EH (cell line): ENCODE measurements at places on chromosomes 7 and 10.
A peak's percentile ranks its signal among the peaks of the same experiment; 100 is the strongest.

GRCh38 chr10:83927166-83927565 is 212.1 kb upstream of the GHITM start:
- DNase-seq, result no peak

- no peak for DNase-seq
Measured at GRCh38 chr10:98423691-98424120, 8.7 kb upstream of the PYROXD2 start.

DNA sequence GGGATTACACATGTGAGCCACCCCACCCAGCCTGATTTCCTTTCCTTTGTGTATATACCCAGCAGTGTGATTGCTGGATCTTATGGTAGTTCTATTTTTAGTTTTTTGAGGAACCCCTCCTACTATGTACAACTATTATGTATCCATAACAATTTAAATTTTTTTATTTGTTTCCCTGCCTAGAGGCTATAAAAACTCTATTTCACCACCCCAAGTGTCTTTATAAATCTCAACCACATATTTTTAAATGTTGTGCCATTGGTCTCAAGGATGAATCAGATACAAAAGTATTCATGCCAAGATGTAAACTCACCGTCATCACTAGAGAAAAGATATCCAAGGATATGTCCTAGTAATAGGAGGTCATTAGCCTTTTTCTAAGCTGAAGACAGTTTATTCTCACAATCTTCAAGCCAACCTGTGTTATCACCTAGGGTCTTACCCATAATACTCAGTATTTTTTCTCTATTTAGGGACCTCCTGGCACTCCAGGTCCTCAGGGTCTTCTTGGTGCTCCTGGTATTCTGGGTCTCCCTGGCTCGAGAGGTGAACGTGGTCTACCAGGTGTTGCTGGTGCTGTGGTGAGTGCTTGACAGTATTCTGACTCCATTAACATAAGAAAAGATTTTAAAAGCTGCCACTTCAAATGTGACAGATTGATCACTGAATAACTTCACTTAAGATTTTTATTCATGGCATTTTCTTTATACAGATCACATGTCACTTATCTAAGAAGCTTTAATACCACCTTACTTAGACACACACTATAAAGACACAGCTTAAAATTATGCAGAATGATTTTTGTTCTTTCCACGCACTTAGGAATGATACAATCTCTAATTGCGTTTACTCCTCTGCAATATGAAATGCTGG is 29.4 kb downstream of the COL1A2 start:
- peak; percentile 94 for DNase-seq

DNA sequence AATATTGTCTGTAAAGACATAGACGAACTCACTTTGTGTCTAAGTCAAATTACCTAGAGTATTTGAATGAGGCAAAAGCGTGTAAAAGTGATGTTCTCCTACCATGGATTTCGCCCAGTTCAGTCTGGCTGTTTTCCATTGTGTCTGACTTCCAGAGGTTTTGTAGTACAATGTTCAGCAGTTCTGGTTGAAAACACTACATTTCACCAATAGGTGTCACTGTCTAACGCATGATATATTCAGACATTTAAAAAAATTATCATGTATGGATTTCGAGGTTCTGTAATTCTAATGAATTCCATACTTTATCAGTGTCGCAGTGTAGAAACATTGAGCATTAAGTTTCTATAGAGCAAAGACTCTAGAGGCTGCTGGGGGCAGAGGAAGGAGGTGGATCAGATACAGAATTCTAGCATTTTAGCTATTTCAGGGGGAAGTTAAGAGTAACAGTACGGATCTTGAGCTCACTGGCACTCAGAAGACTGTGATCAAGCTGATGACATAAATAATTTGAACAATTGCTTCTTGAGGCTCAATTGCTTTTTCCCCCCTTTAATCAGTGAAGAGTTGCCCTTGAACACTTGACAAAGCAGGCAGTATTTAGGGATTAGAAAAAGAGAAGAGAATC is 196.9 kb upstream of the RHOBTB1 start:
- DNase-seq, result peak; percentile 71

DNA sequence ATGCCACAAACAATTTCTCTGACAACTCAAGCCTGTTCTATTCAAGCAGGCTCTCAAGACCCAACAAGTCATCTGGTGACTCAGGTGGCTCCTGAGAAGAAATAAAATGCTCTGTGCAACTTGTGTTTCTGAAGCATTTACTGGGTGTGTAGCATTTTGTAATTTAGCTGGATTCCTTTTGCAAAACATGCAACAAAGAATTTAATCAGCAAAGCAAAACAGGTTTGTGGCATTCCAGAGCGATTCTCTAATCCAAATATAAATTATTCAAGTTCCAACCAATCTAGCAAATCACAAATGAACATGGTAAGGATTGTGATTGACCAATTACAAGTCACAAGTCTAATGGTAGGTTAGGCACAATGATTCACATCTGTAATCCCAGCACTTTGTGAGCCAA is 39.8 kb upstream of the C10orf67 start:
- peak; percentile 52 for DNase-seq

GRCh38 chr10:63765126-63765525 is 243.9 kb downstream of the REEP3 start:
- peak; percentile 41 for DNase-seq

GRCh38 chr7:140426130-140426529 is 22.3 kb downstream of the RAB19 start:
- DNase-seq, result no peak

DNA sequence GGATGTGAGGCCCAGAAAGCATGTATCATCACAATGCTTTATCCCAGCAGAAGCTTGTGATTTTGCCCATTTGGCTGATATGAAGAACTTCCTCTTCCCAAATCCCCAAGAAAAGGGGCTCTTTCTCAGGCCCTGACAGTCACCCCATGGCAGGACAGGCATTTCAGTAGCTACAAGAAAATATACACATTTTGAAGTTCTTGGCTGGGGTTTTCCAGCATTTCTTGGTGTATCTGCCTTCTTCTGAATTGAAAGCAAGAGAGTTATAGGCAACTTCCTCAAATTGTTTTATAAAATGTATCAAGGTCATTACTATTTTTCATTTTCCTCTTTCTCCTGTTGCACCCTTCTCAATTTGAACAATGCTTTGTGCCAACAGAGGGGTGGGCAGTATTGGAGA is 63.3 kb upstream of the PDLIM1 start:
- DNase-seq, result no peak

- no peak for DNase-seq
Measured at GRCh38 chr7:99898836-99899235, 20.5 kb downstream of the TRIM4 start.

DNA sequence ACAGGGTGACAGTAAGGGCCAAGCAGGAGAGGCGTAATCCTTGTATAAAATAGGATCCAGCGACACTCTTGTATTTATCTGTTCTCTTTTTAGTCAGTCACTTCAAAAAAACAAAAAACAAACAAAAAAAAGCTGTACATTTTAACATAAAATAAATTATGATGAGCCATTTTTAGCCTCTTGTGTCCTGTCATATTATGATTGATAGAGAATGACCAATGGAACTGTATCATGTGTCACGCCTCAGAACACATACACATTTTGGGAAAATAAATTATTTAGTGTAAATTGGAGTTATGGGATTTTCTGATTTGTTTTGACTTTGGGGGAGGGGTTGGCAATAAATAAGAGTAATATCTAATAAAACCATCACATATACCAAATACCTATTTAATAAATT is 79.3 kb upstream of the SAMD8 start:
- DNase-seq, result no peak

DNA sequence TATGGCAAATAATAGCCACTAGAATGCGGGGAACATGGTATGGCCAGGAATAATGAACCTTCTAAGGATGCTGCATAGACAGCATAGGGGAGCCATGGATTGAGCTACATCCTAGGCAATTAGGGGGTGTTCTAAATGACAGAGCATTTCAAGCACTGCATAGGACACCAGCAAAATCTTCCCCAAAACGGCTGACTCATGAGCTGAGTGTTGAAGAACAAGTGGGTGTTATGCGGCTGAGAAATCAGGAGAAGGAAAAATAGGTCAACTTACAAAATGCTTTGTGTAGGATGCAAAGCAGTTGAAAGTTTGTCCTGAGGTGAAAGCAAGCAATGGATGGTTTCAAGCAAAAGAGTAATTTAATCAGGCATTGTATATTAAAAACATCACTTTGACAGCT is 1023.5 kb upstream of the C7orf33 start:
- DNase-seq, result no peak

DNA sequence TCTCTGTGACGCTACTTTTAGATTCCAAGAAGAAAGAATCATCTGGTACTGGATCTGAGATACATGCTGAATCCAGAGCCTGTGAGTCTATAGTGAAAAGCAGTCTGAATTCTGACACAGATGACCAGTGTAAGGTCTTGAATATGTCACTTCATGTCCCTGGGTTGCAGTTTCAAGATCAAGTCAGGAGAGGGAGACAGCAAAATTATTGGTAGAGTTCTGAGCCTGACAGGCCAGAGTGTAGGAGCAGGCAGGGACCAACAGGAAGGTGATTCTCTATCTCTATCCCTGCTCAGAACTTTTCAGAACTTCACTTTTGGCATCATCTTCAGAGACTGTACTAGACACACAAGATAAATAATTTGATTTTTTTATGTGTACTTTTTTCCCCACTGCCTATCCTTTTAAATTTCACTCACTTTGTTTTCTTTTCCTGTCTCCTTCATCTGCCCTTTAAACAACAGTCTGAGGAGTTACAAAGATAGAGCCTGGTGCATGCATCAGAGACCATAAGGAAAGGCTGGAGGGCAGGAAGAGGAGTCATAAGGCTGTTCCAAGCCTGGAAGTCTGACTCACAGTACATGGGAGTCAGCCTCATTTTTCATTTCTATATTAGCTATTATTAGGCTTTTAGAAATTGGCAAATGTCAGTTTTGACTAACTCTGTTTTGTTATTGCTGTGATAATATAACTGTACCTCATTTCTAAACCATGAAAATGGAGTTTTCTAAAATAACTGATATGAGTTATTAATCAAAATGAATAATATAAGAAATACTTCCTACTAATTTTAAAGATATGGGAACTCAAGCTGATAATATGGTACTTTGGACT is 120.2 kb upstream of the TMEM229A start:
- peak; percentile 48 for DNase-seq

GRCh38 chr7:38775506-38776175 is 133.3 kb downstream of the VPS41 start:
- no peak for DNase-seq

DNA sequence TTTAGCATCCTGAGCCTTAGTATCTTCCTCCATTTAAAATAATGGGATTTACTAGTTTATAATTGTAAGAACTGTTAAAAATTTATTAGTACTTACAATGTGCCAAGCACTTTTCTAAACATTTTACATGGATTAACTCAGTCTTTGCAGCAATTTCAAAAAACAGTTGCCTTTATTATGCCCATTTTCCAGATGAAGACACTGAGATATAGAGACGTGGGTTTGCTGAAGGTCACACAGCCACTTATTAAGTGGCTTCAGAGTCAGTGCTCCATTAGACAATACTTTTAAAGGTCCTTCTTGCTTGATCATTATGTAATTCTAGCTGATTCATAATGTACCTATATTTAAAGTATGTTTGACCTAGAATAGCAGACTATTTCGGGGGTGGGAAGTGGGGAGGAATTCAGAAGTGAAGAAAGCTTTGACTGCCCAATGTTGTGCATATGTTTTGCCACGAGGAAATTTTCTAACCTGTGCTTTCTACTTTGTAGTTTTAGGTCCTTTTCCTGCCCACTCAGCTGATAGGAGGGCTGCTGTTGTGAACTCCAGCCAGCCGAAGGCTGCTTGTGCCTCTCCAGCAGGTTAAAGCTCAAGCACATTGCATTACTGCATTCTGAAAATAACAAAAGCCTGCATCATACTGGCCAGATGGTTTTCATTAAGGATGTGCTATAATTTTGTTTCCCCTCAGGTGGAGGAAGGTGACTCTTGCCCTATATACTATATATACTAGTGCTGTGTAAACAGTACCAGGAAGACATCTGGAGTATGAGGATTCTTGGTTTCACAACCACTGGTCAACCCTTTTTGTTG is 4.3 kb downstream of the PLEKHA8 start:
- peak; percentile 75 for DNase-seq

DNA sequence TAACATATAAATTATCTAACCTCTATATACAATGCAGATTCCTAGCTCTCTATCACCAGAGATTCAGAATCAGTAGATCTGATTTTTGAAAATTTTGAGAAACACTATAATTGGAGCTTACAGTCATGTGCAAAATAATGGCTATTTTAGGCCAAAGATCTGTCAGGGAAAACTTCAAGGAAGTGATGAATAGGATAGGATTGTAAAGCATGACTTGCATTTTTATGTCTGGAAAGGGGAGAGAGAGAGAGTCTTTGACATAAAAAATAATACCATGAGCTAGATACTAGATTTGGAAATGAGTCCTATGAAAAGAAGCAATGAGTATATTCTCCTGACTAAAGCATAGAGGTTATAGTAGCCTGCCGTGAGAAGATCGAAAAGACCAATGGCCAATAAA is 181.1 kb downstream of the SDHAF3 start:
- peak; percentile 2 for DNase-seq

DNA sequence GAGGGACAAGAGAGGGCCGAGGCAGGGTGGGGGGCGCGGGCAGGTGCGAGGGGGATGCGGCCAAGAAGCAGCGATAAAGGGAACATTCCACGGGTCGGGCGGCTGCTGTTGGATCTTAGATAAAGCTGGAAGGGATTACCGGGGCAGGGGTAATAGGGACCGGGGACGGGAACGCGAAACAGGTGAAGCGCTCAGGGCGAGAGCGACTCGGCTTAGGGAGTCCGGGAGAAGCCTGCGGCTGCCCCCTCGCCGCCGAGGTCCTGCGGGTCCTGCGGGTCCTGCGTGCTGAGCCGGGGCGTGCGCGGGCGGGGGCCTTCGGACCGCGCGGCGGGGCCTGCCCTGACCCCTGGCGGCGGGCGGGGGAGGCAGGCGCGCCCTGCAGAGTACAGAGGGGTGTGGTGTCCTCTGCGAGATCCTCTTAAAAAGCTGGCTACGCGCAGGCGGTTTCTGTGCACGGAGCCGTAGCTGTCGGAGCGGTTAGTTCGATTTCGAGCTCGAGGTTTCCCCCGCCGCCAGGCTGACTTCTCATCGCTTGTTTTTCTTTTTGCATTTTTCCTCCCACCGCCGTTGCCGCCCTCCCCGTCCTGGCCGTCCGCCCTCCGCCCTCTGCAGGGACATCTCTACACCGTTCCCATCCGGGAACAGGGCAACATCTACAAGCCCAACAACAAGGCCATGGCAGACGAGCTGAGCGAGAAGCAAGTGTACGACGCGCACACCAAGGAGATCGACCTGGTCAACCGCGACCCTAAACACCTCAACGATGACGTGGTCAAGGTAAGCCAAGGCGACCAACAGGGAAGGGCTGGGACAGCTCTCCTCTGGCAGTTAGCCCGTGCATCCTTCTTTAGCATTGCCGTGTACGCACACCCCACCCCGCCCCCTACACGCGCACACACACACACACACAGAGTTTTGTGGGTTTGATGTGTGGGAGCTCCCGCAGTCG is 1.4 kb downstream of the CAV1 start:
- peak; percentile 91 for DNase-seq

DNA sequence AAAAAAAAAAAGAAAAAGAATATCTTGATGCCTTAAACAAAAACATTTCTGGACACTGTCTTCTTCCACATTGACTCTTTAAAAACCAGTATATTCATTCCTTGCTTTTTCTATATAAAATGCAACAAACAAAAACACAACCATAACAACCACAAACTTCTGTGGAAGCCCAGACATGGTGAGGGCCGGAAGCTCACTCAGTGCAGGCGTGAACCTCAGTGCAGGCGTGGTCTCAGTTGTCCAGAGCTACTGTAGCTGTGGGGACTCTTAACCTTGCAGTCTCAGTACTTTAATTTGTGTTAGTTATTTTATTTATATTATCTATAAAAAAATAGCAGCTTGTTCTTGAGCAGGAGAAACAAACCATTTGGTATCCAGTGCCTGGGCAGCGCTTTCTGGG is 131.8 kb downstream of the DOCK1 start:
- DNase-seq, result no peak
